ENCODE measurements at places on chromosomes 6 and 20.
A peak's percentile ranks its signal among the peaks of the same experiment; 100 is the strongest.

GRCh38 chr20:17228624-17229061, 1.8 kb downstream of the PCSK2 start:
- DNase-seq = no peak

GRCh38 chr6:89081423-89082322, 1.1 kb downstream of the PNRC1 start:
- peak; percentile 79 for DNase-seq

- DNase-seq = no peak
These were observed 113.4 kb downstream of the ELOVL4 start for GRCh38 chr6:79833964-79834284.

DNA sequence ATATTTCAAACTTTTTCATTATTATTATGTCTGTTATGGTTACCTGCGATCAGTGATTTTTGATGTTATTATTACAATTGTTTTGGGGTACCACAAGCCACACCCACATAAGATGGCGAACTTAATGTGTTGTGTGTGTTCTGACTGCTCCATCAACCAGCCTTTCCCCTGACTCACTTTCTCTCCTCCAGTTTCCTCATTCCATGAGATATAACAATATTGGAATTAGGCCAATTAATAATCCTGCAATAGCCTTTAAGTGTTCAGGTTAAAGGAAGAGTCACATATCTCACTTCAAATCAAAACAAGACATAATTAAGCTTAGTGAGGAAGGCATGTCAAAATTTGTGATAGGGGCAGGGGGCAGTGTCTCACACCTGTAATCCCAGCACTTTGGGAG, 16.3 kb upstream of the POPDC3 start:
- DNase-seq = no peak

DNA sequence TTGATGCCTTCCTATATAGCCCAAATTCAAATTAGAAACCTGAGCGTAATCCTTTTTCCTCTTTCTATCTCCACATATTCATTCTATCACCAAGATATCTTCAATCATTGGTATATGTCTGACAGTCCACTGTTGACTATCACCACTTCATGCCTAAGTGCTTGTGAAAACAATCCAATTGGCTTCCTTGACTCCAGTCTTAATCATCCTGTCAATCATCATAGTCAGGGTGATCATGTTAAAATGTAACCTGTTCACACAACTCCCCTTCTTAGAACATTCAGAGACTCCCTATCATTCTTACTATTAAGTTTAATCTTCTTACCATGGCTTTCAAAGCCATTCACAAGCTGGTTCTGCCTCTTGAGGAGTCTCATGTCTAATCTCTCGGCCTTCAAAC, 616.7 kb downstream of the PHF3 start:
- no peak for DNase-seq

- no peak for DNase-seq
These were observed 285.6 kb upstream of the ID4 start for GRCh38 chr6:19551611-19552010.

DNA sequence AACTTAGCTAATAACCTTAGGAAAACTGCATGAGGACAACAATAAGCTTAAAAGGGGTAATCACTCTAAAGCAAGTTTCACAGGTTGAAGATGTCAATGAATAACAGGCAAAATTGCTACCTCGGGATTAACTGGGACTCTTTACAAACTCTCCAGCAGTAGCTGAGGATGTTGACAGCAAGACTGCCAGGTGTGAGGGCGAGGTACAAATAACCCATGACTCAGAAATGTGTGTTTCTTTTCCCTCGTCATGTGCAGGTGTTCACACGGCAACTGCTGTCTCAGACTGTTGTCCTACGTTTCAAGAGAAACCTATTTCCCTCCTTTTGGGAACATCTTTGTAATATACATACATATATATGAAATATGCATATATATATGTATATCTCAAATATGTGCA, 15.9 kb downstream of the BCAS1 start:
- no peak for DNase-seq

- DNase-seq = no peak
These were observed 98.7 kb downstream of the SHLD1 start for GRCh38 chr20:5848711-5849505.

- DNase-seq = no peak
These were observed 7.2 kb downstream of the BTBD3 start for GRCh38 chr20:11924923-11925322.

DNA sequence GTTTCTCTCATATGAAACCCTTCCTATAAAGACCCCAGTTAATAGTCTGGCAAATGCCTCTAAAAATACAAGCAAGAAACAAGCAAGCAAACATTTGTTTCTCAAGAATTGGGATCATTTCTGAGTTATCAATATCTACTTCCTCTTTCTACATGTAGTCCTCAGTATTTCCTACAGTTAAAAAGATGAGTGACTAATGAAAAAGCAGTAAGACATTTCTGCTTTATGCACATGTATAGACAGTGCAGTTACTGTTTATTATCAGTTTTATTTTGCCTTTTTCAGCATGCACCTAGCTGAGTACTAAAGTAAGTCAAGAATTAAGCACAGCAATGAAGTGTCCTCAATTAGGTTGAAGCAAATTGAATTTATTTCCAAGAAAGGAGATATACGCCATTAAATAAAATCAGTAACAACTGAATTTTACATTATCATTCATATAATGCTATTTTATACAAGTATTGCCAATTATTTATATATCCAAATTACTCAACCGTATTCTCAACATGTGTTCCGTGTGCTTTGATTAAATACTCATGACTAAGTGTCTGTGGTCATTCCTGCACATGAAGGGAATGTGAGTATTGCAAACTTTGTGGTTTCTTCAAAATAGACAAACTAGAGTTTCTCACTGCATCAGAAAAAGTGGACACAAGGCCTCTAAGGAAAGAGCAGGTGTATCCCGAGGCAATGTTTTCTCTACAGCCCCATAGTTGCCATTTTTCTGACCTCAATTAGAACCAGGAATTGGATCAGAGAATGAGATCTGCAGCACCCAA, 159.3 kb upstream of the MARCKS start:
- DNase-seq = no peak

DNA sequence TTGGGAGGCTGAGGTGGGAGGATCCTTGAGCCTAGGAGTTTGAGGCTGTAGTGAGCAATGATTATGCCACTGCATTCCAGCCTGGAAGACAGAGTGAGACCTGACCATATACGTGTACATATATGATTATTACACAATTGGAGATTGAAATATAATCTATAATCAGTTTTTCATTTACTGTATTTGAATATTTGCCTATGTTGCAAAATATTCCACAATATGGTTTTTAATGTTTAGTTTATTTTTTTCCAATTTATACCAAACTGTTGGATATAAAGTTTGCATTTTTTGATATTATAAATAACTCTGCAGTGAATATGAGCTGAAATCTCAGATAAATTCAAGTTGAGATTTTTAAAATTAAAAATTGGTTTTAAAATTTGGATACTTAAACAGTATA, 79.6 kb upstream of the SIRPG start:
- DNase-seq = no peak

DNA sequence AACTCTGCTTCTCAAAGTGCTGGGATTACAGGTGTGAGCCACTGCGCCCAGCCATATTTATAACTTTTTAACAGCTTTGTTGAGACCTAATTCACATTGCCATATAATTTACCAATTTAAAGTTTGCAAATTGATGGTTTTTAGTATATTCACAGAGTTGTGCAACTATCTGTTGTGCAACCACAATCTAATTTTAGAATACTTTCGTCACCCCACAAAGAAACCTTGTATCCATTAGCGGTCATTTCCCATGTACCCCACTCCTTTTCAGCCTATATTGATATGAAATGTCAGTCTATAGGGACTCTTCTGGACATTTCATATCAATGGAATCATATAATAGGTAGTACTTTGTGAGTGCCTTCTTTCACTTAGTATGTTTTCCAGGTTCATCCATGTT, 55.8 kb downstream of the FOXO3 start:
- DNase-seq = no peak

GRCh38 chr6:42212442-42212841, 5.2 kb downstream of the MRPS10 start:
- no peak for DNase-seq

- DNase-seq = no peak
These were observed 10.3 kb downstream of the EEF1A2 start for GRCh38 chr20:63488315-63489251.

DNA sequence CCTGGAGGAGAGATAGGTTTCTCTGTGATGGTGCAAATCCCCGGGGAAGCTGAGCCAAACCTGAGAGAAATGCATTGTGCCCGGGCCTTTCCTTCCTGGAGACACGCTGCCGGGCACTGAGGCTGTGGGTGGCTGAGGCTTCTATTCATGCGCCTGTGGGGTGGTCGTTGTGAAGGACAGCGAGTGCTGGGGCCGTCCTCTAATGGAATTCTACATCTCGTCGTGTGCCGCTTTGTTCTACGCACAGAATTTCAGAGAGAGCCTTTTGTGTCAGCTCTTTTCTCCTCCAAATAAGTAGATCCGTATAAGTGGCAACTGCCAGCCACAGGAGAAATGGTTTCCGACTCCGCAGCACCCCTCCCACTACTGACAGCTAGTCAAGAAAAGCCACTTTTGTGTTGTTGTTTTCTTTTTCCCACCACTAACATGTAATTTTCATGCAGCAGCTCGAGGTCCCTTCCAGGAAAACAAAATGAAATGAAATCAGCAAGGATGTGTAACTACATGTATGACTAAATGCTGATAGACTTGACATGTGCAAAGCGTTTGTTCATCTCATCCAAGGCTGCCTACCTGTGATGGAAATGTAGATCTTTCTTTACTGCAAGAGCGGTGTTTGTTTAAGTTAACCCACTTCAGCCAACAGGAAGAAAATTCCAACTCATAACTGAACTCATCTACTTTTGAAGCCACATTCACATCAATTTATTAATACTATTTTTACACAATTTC, 26.4 kb upstream of the PXDC1 start:
- no peak for DNase-seq

- DNase-seq = no peak
These were observed 84.1 kb downstream of the ZFAND3 start for GRCh38 chr6:37903351-37904340.

DNA sequence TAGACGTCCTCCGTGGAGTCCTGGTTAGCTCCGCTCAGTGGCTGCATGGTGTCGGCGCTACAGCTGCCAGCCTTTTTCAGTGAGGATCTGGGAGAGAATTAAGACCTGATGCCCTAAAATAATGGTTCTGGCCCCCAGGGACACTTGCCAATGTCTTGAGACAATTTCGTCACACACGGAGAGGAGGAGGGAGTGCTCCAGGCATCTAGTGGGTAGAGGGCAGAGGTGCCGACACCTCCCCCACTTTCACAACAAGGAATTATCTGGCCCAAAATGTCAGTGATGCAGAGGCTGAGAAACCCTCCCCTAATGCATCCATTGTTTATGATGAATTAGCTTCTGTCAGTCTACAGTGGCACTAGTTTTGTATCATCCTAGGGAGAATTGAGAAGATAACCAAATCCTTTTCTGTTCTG, 24.4 kb downstream of the TMEM181 start:
- no peak for DNase-seq

DNA sequence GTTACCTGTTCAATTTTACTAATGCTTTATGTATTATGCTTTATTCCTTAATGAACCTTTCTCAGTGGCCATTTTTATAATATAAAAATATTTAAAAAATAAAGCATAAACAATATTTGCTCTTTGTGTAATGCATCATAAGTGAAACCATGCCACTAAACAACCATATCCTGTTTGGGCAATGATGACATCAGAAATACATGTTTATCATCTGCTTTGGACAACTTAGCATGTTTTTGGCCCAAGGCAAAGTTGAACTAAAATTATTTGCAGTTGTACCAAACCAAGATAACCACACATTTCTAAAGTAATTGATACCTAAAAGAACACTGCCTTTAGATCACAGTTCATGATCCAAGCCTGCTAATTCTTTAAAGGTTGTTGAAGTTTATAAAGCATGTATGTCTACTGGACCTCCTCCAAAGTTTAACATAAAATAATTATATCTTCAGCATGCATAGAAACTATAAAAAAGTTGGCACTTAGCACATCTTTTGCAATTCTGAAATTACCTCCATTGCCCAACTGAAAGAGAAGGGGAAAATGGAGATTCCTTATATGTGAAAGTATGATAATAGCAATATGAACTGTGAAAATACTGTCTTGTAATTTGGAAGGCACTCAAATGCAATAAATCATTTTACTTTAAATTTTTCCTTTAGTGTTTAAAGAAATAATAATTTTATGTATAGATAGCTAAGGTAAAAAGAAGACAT, 325.6 kb upstream of the RUNX2 start:
- no peak for DNase-seq

- no peak for DNase-seq
These were observed 9.6 kb downstream of the WTAP start for GRCh38 chr6:159736908-159737307.

- no peak for DNase-seq
These were observed 52.3 kb downstream of the PIGU start for GRCh38 chr20:34624629-34625028.

- DNase-seq = no peak
These were observed 35.5 kb downstream of the HLA-F start for GRCh38 chr6:29758761-29759160.

- no peak for DNase-seq
These were observed 6.2 kb downstream of the LMBRD1 start for GRCh38 chr6:69790629-69791028.

DNA sequence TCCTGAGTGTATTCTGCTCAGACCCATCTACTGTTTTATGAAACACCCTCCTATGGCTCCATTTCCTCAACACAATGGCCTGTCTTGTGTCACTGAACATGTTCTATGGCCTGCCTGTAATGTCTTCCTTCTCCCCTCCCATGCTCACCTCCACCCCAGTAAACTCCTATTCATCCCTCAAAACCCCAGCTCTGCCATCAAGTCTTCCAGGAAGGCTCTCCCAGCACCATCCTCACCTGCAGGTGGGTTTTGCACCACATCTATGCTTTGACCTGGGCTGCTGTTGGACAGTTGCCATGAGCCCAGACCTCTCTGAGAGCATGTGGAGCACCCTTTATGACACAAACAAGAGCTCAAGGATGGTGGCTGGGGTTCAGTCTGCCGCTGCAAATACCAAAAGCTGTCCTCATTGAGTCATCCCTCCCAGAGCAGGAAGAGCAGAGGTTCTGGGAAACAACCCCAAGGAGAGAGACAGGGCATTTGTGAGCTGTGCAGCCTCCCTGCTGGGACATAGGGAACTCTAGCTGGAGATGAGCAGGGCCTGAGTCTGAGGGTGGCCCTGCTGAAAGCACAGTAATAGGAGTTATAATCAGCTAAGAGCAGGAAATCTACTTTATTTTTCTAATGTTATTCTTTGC, 93.8 kb upstream of the CD93 start:
- DNase-seq = no peak

DNA sequence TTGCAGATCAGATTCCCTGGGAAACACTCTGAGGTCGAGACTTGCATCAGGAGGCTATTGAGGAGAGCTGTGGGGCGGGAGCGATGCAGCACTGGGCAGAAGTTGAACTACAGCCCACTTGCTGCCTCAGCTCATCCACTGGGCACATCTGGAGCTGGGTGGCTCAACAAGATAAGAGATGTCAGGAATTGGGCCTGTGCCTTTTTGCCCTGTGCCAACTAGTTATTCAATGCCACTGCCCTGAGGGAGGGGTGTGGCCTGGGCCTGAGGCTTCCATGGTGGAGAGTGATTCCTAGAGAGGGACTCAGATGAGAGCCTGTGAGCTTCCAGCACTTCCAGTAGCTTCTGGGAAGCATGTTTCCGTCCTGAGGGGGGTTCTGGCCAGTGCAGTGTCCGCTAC, 32.7 kb downstream of the BRPF3 start:
- DNase-seq = no peak

- DNase-seq = peak; percentile 75
These were observed 26.6 kb downstream of the CNBD2 start for GRCh38 chr20:35994994-35995453.

Data from iPS DF 19.7 (cell line).